Activated CD4-positive, alpha-beta T cell treated with anti-CD3 and anti-CD28 coated beads for 4 hours (primary cell): ENCODE measurements at places on chromosomes 5 and 9.

GRCh38 chr5:95946451-95946850 is 15.2 kb downstream of the ELL2 start:
- no peak for DNase-seq

DNA sequence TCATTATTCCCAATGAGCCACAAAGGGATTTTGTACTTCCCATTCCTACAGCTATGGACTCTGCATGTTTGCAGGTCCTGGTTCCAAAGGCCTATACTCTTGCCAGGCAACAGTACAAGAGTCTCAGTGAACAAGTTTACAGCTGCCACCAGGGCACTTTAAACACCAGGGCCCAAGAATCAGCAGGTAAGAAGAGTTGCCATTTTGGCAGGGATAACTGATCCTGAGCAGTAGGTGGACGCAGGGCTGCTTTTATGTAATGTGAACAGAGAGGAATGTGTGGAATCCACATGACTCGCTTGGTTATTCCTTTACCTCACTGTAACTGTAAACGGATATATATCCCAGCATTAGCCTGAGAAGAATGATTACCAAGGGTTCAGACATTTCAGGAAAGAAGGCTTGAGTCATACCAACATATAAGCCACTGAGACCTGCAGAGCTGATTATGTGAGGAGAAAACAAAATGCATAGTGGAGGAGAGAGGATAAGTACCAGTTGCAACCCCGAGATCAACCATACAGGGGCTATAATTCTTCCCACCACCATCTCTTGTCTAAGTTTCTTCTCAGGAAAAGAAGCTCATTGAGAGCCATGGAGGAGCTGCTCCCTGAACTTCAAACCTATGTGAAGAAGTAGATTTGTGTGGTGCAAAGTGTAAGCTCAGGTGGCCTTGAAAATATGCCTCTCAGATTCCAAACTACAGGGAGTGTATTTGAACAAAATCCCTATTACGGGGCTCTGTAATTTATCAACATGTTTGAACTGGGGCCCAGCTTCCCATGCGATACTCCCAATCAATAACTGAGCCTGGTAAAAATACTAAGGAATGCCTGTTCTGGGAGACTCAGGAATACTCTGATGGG is 24.6 kb downstream of the RAPGEF6 start:
- no peak for DNase-seq

GRCh38 chr5:149216496-149216895 is 55.2 kb upstream of the AFAP1L1 start:
- DNase-seq = no peak

- no peak for DNase-seq
Observed at GRCh38 chr5:164597293-164597900, 1092.0 kb downstream of the MAT2B start.

- DNase-seq = no peak
Observed at GRCh38 chr9:3830291-3830690, 304.5 kb upstream of the RFX3 start.

DNA sequence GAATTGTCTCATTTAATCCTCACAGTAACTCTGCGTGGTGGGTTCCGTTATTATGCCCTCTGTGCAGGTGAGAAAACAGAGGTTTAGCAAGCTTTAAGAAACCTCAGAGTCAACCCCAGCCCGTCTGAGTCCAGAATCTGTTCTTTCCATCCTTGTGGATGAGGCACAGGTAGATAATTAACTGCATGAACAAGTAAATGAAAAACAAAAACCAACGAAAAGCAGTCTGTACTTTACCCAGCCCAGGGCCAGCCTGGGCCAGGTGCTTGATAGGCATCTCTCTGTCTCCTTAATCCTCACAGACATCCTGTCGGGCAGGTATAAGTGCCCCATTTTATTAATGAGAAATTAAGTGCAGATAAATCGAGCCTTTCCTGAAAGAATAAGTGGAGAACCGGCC is 25.3 kb upstream of the CXCL14 start:
- DNase-seq = no peak

GRCh38 chr5:169649486-169649885 is 12.4 kb downstream of the DOCK2 start:
- DNase-seq = no peak

- DNase-seq = no peak
Observed at GRCh38 chr9:4803670-4804530, 11.2 kb downstream of the RCL1 start.

DNA sequence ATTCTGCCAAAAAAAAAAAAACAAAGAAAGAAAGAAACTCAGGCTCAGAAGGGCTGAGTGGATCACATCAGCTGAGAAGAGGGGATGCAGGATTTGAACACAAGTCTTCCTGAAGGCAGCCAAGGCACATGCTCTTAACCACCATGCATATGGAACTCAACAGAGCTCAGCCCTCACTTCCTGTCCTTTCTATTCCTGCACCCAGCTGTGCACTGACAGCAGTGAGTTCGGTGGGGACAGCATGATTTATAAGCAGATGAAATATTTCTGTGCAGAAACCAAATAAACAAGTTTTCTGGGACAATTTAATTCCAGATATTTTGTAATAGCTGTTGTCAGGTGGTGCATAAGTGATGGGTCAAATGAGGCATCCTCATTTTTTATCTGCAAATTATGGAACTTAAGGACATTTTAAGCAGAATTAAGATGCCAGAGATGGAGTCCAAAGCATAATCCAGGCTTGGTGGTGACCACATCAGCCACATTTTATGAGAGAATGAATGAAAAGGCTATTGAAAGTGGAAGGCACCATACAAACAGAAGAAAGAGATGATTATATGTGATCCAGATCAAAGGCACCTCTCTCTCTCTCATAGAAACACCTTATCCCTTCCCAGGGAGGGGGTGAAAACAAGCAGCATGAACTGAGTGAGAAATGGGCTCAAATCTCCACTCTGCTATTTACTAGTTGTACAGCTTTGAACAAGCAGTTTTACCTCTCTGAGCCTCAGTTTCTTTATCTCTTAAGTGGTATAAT is 303.6 kb upstream of the MSX2 start:
- DNase-seq = no peak

- DNase-seq = no peak
Observed at GRCh38 chr9:134571326-134571931, 70.2 kb upstream of the COL5A1 start.

- DNase-seq = no peak
Observed at GRCh38 chr5:14305045-14305444, 161.9 kb downstream of the TRIO start.

DNA sequence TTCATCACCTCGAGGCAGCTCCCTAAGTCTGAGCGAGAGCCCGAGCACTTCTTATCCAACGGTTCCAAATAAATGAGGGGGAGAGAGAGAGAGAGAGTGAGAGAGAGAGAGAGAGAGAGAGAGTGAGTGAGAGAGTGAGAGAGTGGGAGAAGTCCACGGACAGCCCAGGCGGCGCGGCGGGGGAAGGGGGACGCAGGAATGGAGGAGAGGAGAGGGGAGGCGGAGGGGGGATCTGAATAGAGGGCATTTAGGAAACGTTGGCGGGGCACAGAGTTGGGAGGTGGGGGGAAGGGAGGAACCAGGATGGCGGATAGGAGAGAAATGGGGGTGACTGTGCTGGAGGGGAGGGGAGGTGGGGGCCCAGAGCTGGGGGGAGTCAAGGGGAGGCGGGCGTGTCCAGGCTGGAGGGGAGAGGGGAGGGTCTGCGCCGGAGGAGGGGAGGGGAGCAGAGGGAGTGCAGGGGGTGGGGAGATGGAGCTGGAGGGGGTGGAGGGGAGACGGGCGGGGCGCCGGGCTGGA is 398 bp upstream of the BASP1 start:
- DNase-seq = no peak

DNA sequence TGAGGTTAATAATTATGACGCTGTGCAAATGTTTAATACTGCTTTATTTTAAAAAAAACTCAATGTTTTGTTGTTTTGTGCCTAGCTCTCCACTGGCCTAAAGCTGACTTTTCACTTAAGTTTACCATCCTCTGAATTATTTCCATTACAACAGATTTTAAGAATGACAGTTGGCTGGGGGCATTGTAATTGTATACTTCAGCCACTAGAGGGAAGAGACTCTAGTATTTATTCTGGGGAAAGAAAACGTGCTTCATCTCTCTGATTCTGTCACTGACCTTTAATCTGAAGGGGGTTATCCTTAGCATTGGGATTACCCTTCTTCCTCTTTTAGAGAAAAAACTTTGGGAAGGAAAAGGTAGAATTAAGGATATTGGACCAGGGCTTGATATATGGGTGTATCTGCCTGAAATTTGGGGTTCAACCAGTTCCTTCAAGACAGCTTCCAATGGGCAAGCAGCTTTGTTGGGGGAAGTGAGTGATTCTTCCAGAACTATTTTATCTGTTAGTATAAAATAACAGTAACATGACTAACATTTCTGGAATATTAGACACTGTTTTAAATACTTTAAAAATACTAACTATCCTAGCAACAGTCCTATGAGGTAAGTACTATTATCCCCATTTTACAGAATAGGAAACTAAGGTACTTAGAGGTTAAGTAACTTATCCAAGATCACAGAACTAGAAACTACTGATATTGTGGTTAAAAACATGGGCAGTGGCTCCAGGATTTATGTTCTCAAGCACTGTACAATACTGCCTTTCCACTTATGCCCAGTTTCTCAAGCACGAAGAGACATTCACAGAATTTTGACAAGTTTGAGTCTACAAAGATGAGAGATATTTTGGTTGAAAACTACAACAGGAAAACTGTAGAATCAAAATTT is 208.4 kb downstream of the CD180 start:
- DNase-seq = no peak

- DNase-seq = peak; percentile 74
Observed at GRCh38 chr5:95631991-95632675, 12.2 kb downstream of the GPR150 start.

GRCh38 chr9:96420468-96421219 is 2.5 kb upstream of the ZNF367 start:
- DNase-seq = peak; percentile 21

- DNase-seq = no peak
Observed at GRCh38 chr9:134730011-134730760, 88.6 kb downstream of the COL5A1 start.

GRCh38 chr9:78001946-78002731 is 29.5 kb downstream of the GNAQ start:
- no peak for DNase-seq

DNA sequence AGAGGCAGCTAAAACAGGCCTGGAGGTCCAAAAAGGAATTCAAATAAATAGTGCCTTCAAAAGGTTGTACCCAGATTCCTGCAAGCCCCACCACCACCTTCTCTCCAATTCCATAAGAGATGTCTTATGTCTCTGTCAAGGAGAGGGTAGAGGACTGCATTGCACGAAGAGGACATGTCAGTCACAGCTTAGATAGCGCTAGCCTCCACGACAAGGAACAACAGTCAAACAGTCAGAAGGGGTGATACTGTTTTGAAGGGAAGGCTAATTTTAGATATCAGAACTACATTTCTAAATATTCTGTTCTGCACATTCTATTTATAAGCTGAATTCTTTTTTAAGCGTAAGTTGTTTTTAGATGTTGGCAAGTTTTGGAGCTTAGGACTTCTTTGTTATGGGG is 34.2 kb downstream of the PLAC8L1 start:
- no peak for DNase-seq

GRCh38 chr9:86885232-86885631 is 62.1 kb downstream of the GAS1 start:
- no peak for DNase-seq

DNA sequence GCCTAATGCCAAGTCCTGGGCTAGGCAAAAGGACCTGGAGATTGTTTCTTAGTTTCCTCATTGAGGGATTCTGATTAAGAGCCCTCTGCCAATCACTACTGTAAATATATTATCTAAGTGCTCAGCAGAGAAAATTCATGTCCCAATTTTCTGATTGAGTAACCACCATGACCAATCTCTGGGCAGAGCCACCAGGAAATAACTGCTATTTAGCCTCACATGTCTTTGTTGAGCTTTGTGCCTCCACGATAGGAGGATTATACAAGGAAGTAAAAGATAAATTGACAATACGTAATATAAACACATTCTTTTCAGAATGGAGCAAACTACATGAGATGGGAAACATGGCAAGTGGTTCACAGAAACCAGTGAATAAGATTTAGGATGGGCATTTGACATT is 396.1 kb upstream of the PAPPA start:
- DNase-seq = no peak

- DNase-seq = no peak
Observed at GRCh38 chr5:78404682-78405293, 44.4 kb downstream of the SCAMP1 start.

DNA sequence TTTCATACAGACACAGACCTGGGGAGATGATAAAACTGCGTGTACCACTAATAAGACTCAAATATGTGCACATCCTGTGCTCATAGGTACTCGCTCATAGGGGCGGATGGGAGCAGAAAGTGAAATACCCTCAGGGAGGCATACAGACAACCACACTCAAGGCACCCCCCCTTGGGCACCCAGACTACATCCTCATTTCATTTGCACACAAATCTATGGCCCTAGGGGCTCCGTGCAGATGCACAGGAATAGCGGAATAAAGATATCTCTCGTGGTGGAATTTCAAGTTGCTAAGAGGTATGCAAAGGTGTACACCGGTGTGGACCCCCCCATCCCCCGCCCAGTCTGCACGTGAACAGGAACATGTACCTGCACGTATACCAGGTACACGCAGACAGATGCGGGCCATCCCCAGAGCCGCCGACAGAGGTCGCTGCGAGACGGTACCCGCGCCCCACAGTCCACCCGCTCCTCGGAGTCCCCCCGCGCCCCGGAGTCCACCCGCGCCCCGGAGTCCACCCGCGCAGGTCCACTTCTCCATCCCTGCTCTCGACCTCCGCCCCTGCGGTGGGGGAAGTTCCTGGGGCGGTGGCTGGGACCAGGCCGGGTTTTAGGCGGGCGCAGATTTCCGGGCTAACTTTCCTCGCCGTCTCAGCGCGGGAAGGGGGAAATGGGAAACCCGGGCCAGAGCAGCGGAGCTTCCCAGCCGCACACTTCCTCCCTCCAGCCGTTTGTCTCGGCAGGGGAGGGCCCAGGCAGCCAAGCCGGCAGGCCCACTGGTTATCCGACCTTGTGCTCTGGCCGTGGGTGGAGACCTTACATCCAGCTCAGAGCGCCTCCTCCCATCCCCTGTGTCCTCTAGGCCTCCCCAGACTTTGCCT is 1.0 kb upstream of the IL12B start:
- peak; percentile 68 for DNase-seq

DNA sequence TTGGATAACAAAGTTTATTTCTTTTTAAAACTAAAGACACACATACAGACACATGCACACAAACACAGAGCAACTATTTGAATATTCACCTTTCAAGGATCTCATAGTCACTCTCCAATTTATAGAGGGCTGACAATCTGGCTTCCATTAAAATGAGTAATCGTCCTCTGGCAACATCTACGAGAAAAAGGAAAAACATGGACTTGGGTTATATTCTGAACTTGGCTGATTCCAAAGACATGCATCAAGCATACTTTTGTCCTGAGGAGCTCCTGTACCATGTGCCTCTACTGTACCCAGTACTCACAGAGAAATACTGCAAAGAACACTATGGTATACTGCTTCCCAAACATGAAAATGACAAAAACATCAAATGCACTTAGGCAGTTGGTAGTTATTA is 15.4 kb downstream of the IARS1 start:
- no peak for DNase-seq

DNA sequence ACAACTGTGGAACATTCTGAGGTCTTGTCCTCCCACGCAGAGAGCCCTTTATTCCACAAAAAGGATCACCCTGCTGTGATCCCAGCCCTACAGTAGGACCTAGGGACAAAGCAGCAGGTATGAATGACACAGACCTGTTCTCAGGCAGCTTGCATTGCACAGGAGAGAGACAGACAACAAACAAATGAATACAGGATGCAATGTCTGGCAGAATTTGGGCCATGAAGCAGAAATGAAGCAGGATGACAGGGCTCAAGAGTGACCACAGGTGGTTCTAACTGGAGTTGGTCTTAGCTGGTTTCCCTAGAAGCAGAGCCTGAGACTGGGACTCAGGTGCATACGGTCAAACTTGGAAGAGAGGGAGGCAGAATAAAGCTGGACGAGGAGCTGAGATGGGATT is 388.8 kb downstream of the CDK5RAP2 start:
- DNase-seq = no peak
